ENCODE measurements at places on chromosomes 13 and 19.

- no peak for DNase-seq
- no peaks in the 10 kb centered on the region for H3K27me3 ChIP-seq
- no peaks in the 10 kb centered on the region for H3K4me1 ChIP-seq
- H3K36me3 ChIP-seq, result peaks cover 23% of the 10 kb centered on the region
- no peak overlapping the region for H3K4me3 ChIP-seq
- no peak overlapping the region for H3K27ac ChIP-seq
These were observed 2.3 kb upstream of the PSPN start for GRCh38 chr19:6378041-6378440.

GRCh38 chr13:69487576-69487975 is 620.0 kb upstream of the ATXN8OS start:
- H3K4me3 ChIP-seq, result no peak overlapping the region
- no peaks in the 10 kb centered on the region for H3K36me3 ChIP-seq
- H3K4me1 ChIP-seq, result no peaks in the 10 kb centered on the region
- DNase-seq, result no peak

DNA sequence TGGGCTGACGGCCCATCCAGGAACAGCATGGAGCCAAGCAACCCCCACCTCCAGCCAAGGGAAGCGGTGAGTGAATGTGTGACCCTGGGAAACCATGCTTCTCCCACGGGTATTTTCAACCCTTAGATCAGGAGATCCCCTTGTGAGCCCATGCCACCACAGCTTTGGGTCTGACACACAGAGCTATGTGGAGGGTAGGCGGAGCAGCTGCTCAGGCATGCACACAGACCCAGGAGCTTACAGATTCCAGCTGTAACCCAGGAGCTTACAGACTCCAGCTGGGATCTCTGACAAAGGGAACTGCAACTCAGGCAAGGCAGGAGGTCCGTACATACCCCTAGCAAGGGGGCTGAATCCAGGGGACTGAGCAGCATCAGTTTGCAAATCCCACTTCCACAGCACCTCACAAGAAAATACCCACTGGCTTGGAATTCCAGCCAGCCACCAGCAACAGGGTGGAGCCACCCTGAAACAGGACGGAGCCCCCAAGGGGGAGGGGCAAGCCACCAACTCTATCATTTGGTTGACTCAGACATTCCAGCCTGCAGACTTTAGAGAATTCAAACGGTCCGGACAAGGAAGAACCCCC is 40.8 kb upstream of the RFXAP start:
- no peaks in the 10 kb centered on the region for H3K36me3 ChIP-seq
- H3K27ac ChIP-seq, result no peak overlapping the region
- DNase-seq, result peak; percentile 20
- H3K4me3 ChIP-seq, result no peak overlapping the region
- no peaks in the 10 kb centered on the region for H3K4me1 ChIP-seq

DNA sequence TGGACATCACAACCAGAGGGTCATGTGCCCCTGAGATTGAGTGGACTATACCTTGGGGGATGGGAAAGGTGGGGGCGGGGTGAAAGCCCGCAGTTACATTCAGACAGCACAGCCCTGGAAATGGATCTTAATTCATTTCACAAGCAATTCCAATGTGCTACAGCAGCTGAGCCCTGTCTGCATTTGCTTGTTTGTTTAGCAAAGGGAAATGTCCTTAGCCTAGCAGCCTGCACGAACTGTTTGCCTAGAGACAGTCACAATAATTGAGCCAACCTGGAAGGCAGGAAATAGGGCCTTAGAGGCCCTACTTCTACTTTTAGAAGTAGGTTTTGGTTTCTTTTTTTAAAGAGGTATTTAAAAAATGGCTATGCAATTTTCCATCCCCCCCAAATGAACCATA is 177.3 kb upstream of the KL start:
- peak overlapping the region; percentile 14 for H3K4me3 ChIP-seq
- no peaks in the 10 kb centered on the region for H3K36me3 ChIP-seq
- H3K27ac ChIP-seq, result peak overlapping the region; percentile 84
- peaks cover 40% of the 10 kb centered on the region for H3K4me1 ChIP-seq

GRCh38 chr13:44703371-44703770 is 127.2 kb upstream of the TSC22D1 start:
- peaks cover 3% of the 10 kb centered on the region for H3K27me3 ChIP-seq
- H3K27ac ChIP-seq, result no peak overlapping the region
- H3K4me3 ChIP-seq, result no peak overlapping the region
- H3K4me1 ChIP-seq, result no peaks in the 10 kb centered on the region
- DNase-seq, result no peak

- H3K4me3 ChIP-seq, result no peak overlapping the region
- no peaks in the 10 kb centered on the region for H3K27me3 ChIP-seq
- no peak for DNase-seq
- H3K4me1 ChIP-seq, result no peaks in the 10 kb centered on the region
These were observed 15.9 kb downstream of the KL start for GRCh38 chr13:33032037-33032625.

DNA sequence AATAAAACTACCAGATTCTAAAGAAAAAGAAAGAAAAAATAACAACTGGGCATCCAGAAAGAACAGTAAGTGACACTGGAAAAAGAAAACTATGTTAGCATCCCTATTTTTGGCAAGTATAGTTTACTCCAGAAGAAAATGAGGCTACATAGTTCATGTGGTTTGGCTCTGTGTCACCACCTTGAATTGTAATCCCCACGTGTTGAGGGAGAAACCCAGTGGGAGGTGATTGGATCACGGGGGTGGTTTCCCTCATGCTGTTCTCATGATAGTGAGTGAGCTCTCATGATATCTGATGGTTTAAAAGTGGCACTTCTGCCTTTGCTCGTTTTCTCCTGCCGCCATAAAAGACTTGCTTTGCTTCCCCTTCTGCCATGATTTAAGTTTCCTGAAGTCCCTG is 76.9 kb downstream of the ITGBL1 start:
- H3K27me3 ChIP-seq, result no peaks in the 10 kb centered on the region
- no peaks in the 10 kb centered on the region for H3K4me1 ChIP-seq
- H3K27ac ChIP-seq, result no peak overlapping the region
- no peak overlapping the region for H3K4me3 ChIP-seq
- no peaks in the 10 kb centered on the region for H3K36me3 ChIP-seq

GRCh38 chr19:51948975-51949374 is 21.7 kb downstream of the ZNF613 start:
- no peak overlapping the region for H3K27ac ChIP-seq
- H3K36me3 ChIP-seq, result peaks cover 4% of the 10 kb centered on the region
- no peak overlapping the region for H3K4me3 ChIP-seq
- no peak for DNase-seq
- H3K4me1 ChIP-seq, result no peaks in the 10 kb centered on the region

DNA sequence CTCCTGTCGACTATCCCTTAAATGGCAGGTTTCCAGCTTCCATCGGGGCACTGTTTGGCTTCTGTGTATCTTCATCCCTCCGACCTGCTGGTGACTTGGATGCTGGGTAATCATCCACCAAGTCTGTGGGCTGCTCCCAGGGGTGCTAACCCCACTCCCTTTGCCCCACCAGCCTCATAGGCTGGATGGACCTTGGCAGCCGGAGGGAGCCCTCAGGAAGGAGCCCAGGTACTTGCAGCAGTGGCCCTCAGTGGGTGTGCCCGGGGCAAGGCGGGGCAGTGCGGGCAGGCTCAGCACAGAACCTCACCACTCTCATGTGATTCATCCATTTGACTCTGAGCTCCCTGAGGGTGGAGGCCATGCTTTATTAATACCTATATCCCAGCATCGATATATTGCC is 27.4 kb upstream of the TUBGCP3 start:
- H3K4me3 ChIP-seq, result no peak overlapping the region
- H3K36me3 ChIP-seq, result no peaks in the 10 kb centered on the region
- H3K4me1 ChIP-seq, result no peaks in the 10 kb centered on the region
- no peaks in the 10 kb centered on the region for H3K27me3 ChIP-seq
- H3K27ac ChIP-seq, result no peak overlapping the region

DNA sequence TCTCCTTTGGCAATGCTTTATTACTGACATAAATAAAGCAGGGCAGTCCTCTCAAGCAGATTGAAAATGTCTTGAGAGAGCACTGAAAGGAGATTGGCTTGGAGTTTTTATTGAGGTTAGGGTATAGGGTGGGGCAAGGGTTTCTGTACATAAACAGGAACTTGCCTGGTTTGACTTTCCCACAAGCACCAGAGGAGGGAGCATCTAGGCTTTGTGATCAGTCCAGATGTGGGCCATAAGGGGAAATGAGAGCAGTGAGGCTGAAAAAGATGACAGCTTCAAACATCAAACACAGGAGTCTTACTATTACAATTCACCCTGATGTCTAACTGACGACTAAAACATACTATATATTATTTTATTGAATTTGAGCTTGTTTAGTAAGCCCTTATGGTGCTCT is 260.9 kb downstream of the MTUS2 start:
- H3K27me3 ChIP-seq, result no peaks in the 10 kb centered on the region
- no peak overlapping the region for H3K27ac ChIP-seq
- no peaks in the 10 kb centered on the region for H3K36me3 ChIP-seq
- DNase-seq, result peak; percentile 48

DNA sequence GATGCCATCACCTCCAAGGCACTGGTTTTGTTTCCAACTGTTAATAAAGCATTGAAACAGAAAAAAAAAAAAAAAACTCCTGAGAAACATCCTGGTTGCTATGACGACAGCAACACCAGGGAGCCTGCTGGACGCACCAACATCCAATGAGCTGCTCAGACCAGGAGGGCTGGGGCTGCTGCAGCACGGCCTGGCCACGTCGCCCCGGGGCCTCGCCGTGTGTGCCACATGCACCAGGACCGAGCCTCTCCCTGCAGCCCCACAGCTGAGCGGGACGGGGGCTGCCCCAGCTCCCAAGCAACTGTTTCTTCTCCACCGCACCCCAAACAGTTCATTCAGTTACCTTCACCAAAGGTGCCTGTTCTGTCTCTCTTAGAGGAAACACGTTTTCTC is 54.5 kb downstream of the RASA3 start:
- H3K36me3 ChIP-seq, result peaks cover under 1% of the 10 kb centered on the region
- no peaks in the 10 kb centered on the region for H3K4me1 ChIP-seq
- DNase-seq, result no peak
- H3K4me3 ChIP-seq, result no peak overlapping the region
- H3K27ac ChIP-seq, result no peak overlapping the region

DNA sequence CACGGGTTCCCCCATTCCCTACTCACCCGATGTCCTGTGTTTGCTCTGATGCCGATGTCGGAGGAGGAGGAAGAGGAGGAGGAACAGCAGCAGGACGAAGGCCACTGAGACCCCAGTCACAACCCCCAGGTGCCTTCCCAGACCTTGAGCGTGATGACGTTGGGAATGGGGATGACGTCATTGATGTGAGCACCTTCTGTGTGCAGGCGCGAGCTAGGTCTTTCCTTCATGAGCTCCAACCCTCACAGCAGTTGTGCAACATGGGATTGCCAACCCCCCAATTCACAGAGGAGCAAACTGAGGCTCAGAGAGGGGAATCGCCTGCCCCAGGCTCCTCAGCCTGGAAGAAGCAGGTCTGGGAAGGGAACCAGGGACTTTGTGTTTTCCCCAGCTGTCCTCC is 4.2 kb downstream of the LILRB5 start:
- H3K27ac ChIP-seq, result no peak overlapping the region
- DNase-seq, result no peak
- no peaks in the 10 kb centered on the region for H3K36me3 ChIP-seq
- no peak overlapping the region for H3K4me3 ChIP-seq
- H3K27me3 ChIP-seq, result no peaks in the 10 kb centered on the region

- no peak for DNase-seq
- H3K27ac ChIP-seq, result no peak overlapping the region
- H3K4me3 ChIP-seq, result peak overlapping the region; percentile 49
- H3K27me3 ChIP-seq, result 0 out of 2 replicates have a peak, but pooled peaks cover 5% of the 10 kb centered on the region
These were observed 2.0 kb downstream of the KLF2 start for GRCh38 chr19:16326401-16327168.

DNA sequence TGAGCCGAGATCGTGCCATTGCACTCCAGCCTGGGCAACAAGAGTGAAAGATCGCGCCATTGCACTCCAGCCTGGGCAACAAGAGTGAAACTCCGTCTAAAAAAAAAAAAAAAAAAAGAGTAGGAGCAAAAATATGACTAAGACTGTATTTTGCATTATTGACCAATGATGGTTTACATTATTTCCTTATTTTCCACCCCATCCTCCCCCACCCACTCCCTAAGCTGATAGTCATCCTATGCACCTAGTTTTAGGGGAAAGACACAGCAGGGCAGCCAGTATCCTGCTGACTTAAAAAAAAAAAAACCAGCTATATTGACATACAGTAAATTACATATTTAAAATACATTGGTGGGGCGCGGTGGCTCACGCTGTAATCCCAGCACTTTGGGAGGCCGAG is 25.1 kb downstream of the VAV1 start:
- H3K27ac ChIP-seq, result no peak overlapping the region
- no peaks in the 10 kb centered on the region for H3K27me3 ChIP-seq
- no peak for DNase-seq

DNA sequence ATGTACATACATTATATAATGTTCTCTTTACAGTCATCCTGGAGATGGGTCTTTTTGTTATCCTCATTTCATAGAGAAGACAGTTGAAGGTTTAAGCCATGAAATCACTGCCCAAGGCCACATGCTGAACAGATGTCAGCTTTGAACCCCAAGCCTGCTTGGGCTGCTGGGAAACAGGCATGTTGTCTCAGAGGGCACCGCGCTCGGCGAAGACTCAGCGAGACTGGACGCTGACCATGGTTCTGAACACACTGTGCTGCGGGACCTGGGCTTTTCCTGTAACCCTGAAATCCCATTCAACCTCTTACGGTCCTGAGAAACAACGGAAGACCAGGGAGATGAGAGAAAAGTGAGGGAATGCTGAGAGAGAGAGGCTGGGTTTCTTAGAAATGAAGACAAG is 27.3 kb downstream of the LRFN3 start:
- H3K36me3 ChIP-seq, result no peaks in the 10 kb centered on the region
- H3K27me3 ChIP-seq, result peaks cover 7% of the 10 kb centered on the region
- no peak overlapping the region for H3K4me3 ChIP-seq

DNA sequence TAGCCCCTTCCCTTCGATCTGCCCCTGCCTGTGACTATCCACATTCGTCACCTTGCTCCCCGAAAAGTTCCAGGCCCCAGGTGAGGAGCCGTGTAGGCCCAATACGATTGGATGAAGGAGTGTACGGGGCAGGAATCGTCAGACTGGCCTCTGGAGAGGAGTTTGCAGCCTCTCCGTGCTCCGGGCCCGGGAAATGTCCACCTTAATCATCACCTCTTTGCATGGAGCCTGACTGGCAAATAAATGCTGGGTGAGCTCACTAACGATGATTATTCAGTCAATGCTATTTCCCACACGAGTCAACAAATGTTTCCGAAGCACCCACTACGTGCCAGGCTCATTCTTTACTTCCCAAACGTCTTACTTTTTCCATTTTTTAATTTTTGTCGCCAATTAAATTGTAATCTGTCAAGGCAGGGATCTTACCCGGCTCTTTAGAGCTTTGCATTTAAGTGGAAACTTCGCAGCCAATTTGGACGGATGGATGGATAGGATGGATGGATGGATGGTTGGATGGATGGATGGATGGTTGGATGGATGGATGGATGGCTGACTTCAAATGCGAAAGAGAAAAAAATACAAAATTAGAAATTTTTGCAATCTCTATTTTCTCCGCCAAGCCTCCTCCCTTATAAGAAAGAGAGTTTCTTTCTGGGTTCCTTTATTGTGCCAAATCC is 45.8 kb downstream of the TGDS start:
- H3K27ac ChIP-seq, result no peak overlapping the region
- H3K36me3 ChIP-seq, result no peaks in the 10 kb centered on the region

GRCh38 chr13:33114146-33114545 is 97.9 kb downstream of the KL start:
- no peaks in the 10 kb centered on the region for H3K27me3 ChIP-seq
- H3K4me3 ChIP-seq, result no peak overlapping the region
- peaks cover 23% of the 10 kb centered on the region for H3K36me3 ChIP-seq
- DNase-seq, result no peak

- peaks cover 7% of the 10 kb centered on the region for H3K4me1 ChIP-seq
- DNase-seq, result no peak
- H3K27ac ChIP-seq, result no peak overlapping the region
- H3K4me3 ChIP-seq, result no peak overlapping the region
These were observed 4.2 kb downstream of the DHX34 start for GRCh38 chr19:47353307-47353712.

Measured in GM12878 (cell line).